Activated gamma-delta T cell treated with Interleukin-2 at 50 U/mL for 16 hours (primary cell): ENCODE measurements at places on chromosomes 6 and 20.

- DNase-seq = no peak
Measured at GRCh38 chr20:55269913-55270312, 735.4 kb downstream of the CBLN4 start.

DNA sequence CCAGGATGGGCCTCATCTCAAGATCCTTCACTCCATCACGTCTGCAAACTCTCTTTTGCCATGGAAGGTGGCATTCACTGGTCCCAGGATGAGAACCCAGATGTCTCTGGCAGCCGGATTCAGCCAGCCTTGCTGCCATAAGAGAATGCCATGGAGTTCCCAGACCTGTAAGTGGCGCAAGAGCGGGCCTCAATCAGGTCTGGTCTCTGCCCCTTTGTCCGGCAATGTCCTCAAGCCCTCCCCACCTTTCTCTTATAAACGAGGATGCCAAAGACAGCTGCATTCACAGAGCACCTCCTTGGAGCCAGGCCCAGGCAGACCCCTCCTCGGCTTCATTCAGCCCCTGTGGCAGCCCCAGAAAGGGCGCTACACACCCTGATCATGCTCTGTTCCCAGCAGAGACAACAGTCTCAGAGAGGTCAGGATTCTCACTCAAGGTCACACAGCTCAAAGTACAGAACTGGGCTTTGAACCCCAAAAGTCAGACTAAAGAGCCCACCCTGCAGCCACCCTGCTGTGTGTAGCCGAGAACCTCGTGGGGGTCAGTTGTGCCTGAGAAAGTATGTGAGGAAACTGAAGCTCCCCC is 263.7 kb downstream of the TAF4 start:
- DNase-seq = no peak

- DNase-seq = no peak
Measured at GRCh38 chr20:6426287-6426891, 303.6 kb upstream of the FERMT1 start.

GRCh38 chr6:20939161-20939775 is 405.0 kb downstream of the CDKAL1 start:
- no peak for DNase-seq

- DNase-seq = no peak
Measured at GRCh38 chr6:111685058-111685457, 79.4 kb upstream of the TRAF3IP2 start.

GRCh38 chr6:39948199-39948791 is 14.0 kb upstream of the MOCS1 start:
- no peak for DNase-seq

GRCh38 chr20:24955045-24955444 is 6.0 kb downstream of the CST7 start:
- DNase-seq = no peak

DNA sequence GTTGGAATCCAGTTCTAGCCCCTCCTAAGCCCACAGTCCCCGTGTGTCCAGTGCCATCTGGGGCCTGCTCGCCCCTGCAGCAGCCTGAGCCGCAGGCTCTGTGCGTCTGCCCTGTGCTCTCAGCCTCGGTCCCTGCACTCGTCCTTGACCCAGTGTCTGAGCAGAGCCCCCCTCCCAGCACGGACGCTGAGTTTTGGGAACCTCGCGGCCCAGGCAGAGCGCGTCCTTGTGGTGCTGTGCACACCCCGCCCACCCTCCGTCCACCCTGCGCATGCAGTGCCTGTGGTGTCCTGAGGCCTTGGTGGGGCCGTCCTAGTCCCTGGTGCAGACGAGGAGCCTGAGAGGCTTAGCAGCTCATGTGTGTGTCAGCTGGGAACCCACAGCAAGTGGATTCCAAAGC is 31.6 kb downstream of the OSBPL2 start:
- no peak for DNase-seq

DNA sequence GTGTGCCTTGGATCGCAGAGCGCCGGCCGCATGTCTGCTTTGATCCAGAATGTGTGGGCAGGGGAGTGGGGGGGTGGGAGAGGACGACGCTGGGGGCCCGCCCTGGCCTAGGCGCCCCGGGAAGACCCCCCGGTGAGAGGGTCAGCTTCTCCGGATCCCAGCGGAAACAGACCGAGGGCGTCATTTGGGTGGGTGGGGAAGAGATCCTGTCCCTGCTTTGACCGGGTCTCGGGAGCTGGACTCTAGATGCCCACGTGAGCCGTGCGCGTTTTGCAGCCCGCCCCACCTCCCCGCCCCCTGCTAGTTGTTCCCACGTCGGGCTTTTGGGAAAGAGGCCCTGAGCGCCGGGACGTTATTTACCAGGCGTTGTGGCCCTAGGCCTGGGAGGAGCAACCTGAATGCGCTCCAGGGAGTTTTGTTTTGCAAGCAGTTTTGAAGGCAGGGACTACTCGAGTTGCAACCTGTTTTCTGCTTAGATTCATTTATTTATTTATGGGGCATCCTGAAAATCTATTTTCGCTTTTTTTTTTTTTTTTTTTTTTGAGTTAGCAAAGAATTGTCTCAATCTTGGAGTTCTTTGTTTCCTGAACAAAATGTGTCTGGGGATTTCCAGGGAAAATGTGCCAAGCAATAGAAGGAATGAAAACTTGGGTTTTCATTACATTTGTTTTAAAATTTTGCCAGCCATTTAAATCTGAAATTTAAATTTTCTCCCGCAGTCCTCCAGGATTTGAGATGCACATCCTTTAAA is 1.6 kb downstream of the DSP start:
- DNase-seq = no peak

DNA sequence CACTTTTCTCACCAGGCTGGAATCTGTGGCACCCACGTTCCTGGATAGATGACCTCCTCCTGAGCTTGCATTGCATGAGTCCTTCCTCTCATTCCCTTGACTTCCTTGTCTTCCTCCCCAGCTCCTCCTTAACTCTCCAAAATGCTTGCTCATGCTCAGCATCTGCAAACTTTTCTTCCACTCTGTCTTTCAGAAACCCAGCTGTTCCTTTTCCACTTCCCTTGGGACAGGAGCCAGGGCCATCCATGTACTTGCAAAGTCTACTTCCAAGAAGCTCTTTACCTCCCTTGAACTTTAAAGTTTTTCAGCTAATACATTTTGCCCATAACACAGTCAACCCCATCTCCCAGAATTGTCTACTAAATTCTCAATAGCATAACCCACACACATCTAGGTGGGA is 861.7 kb downstream of the QKI start:
- DNase-seq = no peak

DNA sequence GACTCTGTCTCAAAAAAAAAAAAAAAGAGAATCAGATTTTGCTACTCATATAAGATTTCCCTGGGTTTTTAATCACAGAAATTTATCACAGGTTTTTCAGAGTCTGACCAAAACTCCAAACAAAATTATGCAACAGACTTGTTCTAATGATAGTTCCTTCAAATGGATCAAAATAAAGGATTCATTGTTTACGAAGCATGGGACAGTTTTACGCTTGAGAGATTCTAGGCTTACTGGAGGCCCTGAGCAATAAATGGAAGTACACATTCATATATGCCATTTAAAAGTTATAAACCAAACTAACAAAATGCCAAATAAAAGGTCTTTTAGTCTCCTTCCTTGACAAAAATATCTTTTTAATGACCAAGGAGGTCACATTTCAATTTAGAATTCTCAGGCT is 245.1 kb upstream of the KCNQ5 start:
- DNase-seq = no peak

GRCh38 chr6:54415517-54415916 is 107.3 kb downstream of the TINAG start:
- no peak for DNase-seq

DNA sequence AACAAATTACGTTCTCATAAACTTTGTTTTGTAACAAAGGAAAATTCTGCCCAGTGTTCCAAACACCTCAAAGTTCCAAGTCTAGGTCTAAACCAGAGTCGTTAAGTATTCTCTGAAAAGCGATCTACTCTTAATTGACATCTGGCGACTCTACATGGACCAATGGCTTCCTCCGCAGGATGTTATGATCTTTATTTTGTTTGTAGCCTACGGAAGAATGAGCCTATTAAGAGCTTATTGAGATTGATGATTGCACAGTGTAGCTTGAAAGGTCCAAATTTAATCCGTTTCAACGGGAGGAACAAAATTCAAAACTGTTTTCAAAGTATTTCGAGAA is 61.1 kb downstream of the FAM217A start:
- DNase-seq = no peak

- DNase-seq = no peak
Measured at GRCh38 chr6:75657327-75657726, 55.6 kb downstream of the SENP6 start.

- DNase-seq = no peak
Measured at GRCh38 chr20:63856098-63856511, 5.2 kb upstream of the ABHD16B start.

DNA sequence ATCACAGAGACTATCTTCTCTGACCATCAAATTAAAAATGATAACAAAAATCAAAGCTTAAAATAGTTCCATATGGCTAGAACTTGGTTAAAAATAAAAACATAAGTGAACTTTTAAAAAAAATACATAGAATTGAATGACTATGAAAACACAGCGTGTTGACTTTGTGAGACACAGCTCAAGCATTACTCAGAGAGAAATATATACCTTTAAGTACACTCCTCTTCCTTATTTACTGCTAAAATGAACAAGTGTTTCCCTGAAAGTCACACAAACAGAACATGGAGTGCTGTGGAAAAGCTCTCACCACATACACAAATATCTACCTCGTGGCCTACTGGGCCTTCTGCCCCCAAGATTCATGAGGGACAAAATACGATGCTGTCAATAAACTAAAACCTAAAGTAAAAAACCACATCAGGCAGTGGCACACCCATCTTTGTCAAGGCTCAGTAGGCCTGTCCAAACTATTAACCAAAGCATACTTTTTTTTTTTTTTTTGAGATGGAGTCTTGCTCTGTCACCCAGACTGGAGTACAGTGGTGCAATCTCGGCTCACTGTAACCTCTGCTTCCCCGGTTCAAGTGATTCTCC is 7.5 kb downstream of the FAXC start:
- DNase-seq = no peak

- no peak for DNase-seq
Measured at GRCh38 chr20:44970243-44970757, 4.0 kb downstream of the STK4 start.

- no peak for DNase-seq
Measured at GRCh38 chr6:55633471-55633870, 54.5 kb upstream of the HMGCLL1 start.

DNA sequence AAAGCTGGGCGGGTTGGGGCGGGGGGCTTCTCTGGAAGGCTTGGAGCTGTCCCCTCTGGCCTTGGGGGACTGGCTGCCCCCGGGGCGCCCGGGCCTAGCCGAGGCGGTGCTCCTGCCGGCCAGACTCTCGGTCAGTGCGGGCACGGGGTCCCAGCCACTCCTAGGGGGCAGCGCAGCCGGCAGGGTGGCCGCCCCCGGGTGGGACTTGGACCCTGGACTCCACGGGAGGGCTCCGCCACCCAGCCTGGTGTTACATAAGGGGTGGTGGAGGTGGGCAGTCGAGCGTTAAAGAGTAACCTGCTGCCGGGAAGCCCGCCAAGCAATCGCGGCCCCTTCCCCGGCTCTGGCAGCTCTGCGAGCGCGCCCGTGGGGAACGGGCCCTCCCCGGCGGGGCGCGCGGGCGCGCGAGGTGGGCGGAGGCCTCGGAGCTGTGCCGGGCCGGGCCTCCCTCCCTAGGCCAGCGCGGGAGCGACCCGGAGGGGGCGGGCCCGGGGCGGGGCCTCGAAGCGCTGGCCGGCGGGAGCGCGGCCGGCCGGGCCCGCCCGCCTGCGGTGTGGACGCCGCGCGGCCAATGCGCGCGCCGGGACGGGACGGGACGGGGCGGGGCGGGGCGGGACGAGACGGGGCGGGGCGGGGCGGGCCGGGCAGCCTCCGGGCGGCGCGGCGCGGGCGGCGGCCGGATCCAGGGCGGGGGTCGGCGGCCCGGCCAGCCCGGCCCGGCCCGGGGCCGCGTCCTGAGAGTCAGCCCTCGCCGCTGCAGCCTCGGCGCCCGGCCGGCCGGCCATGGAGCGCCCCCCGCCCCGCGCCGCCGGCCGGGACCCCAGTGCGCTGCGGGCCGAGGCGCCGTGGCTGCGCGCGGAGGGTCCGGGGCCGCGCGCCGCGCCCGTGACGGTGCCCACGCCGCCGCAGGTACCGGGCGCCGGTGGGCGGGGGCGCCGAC is at the start of gene SLC2A4RG:
Gene SLC2A4RG, plus strand, starts transcription at position 647 of the 940 bp plus-strand sequence. Its CDS starts 137 bp downstream, at position 784.
- peak; percentile 59 for DNase-seq

DNA sequence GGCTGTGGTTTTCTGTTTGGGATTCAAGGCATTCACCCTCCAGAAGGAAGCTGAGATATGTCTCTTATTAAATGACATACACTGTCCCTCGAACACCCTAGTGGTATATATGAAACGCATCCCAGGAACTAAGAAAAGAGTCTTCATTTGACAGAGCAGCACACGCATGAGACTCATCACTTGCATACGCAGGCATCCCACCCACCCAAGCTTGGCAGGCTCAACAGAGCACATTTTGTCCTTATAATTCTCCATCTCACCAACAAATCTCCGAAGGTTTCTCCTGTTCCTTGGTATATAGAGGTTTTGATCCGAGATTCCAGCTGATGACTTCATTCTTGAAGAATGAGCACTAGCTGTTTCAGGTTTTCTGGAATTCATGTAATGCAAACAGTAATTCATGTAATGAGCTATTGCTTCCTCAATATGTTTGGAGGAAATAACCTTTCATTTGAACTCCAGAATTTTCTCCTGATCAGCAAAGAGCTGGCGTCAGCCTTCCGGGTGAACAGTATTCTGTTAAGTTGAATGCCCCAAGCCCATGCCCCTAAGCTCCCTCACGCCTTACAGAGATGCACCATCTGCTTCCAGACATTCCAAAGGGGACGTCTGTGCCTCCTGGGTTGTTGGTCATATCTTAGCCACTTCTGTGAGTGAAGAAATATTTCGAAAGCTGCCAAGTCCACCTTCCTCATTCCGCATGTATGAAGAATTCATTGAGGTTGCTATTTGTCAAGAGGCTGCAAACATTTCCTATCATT is 66.0 kb upstream of the CDH4 start:
- DNase-seq = no peak

DNA sequence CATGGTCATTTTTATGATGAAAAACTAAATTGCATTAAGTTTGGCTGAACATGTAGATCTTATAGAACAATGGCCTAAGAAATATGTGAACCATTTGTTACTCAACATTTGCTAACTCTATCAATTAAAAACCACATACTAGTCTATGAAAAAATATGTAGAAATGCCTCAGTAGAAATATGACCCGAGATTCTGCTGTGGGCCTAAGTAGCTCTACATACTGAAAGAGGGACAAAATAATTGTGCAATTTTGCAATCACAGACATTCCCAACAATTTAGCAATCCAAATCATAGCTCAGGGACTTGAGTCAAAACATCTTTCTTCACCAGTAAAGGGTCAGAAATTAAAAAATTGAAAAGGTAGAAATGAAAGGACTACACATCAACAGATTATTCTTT is 619.0 kb downstream of the FRK start:
- DNase-seq = no peak

DNA sequence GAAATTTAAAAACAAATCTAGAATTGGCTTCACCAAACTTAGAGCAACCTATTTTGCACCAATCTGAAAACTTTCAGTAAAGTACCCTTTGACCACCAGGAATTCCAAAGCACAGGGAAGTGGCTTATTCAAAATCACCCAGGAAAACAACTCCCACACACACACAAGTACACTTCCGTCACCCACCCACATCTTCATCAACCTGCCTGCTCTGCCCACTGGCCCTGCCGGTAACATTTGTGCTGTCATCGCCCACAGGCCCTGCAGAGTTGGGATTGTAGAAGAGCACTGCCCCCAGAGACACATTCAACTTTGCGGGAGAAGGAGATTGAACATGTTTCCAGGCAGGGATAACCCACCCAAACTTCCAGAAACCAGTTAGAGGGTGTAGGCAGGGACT is 19.3 kb upstream of the SCML4 start:
- DNase-seq = no peak
